HCEC 1CT (cell line): ENCODE measurements at places on chromosomes 12 and 14.
A peak's percentile ranks its signal among the peaks of the same experiment; 100 is the strongest.

DNA sequence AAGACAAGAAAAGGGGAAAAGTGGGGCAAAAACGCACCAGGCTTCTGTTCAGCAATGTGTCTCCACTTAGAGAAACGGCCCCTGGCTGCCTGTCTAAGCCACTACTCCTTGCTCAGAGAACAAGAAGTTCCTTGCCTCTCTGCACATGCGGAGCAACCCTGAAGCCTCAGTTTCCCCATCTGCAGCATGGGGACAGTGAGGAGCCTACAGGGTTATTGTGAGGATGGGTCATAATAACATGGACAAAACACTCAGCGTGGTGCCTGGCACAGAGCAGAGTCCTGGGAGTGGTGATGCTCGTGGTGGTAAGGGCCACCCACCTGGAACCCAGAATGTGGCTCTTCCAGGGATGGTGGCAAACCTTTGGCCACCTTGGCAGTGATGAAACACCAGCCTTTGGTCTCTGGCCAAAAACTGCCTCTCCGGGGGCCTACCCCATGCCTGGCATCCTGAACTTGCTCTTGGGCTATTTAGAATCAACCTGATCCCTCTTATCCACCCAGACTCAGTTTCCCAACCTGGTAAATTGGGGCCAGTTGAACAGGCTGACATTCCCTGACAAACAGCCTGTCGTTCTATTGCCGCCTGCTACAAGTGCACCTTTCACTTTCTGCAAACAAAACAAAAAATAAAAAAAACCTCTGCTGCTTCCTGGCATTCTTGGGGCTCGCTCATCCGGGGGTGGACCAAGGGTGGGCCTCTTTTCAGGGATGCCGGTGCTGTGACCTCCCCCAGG lies 56.5 kb upstream of the DLK1 start:
- no peak for DNase-seq

GRCh38 chr14:36522972-36523715 lies 3.1 kb upstream of the NKX2-1 start:
- DNase-seq, result no peak

DNA sequence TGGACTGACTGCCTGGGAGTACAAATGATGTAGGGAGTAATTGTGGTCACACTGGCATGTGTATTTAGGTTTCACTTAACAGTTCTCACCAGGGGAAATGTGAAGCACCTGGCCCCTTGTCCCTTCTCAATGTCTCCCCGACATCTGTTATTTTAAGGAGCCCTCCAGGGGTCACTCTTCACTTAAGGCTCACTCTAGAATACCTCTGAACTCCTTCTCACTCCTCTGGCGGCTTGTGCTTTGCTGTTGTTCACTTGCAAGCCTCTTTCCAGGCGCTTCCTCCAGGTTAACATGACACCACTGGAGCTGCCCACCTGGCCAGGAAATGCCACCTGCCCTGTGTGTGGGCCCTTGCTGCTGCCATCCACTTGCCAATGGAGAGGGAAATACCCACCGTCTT lies 56.5 kb upstream of the GZMB start:
- DNase-seq, result no peak

DNA sequence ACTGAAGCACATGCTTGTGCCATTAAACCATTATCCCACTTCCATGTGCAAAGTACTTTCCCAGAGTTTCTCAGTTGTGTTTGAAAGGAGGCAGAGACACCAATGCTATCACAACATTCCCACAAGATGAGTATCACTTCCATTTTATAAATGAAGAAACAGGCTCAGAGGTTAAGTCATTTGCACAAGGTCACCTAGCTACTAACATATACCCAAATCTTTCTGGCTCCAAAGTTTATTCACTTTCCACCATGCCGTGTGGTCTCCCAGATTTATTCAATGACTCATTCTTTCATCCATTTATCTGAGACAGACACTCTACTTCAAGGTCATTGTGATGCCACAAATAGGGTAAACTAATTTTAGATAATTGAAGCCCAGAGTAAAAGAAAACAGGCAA lies 9.4 kb downstream of the ART4 start:
- DNase-seq, result peak; percentile 36

GRCh38 chr12:19369691-19370148 lies 69.6 kb upstream of the AEBP2 start:
- DNase-seq, result peak; percentile 52

- no peak for DNase-seq
These were observed 784.2 kb downstream of the SLC6A15 start for GRCh38 chr12:84128117-84128991.

DNA sequence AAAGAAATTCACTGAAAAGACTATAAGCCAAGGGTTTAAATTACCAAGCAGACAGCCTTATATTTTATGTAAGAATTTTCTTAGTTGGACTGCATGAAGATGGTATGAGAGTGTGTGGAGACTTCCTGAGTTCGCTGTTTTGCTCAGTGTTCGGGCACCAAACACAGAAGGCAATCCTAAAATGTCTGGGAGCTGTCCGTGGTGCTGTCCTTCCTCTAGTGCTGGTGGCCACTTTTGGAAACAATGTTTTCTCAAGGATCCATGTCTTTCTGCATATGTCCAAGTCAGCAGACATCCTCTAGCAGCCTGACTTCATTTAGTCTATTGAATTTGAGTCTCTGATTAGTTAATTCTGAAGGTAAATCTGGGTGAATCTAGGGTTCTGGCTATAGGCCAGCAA lies 135.8 kb downstream of the SLC8A3 start:
- peak; percentile 19 for DNase-seq

DNA sequence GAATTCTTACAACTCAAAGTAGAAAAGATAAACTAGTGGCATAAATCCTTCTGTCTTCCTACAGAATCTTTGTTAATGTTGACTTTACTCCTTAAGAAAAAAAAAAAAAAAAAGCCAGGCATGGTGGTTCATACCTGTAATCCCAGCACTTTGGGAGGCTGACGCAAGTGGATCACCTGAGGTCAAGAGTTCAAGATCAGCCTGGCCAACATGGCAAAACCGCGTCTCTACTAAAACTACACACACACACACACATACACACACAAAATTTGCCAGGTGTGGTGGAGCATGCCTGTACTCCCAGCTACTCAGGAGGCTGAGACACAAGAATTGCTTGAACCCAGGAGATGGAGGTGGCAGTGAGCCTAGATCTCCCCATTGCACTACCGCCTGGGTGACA lies 17.7 kb upstream of the SPTSSA start:
- DNase-seq, result no peak
